Stimulated activated CD4-positive, alpha-beta T cell treated with anti-CD3 and anti-CD28 coated beads, TNF-alpha, amount 100 ng/mL, for 24 hours (primary cell): ENCODE measurements at places on chromosomes 11 and 22.

GRCh38 chr11:10485646-10486045, 30.6 kb downstream of the AMPD3 start:
- DNase-seq, result no peak

- DNase-seq, result no peak
These were observed 37.6 kb downstream of the RAB30 start for GRCh38 chr11:83033972-83034672.

- DNase-seq, result no peak
These were observed 6.2 kb upstream of the LRFN4 start for GRCh38 chr11:66850588-66851238.

DNA sequence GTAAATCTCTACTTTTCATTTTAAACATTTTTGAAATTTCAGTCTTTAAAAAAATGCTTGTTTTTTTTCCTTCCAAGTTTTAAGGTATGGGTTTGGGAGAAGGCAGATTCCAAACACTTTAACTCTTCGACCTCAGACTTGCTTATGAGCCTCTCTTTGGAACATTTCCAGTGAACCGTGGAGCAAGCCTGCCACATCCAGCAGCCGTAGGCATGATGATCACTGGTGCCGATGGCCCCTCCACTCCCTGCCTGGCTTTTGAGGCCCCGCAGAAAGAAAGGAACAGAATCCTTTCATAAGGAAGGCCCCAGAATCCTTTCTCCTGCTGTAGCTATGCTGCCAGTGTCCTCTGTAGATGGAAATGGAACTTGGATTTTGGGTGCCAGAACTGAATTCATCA, 50.7 kb downstream of the BMAL1 start:
- no peak for DNase-seq

GRCh38 chr11:133058501-133058900, 473.8 kb downstream of the OPCML start:
- no peak for DNase-seq

- no peak for DNase-seq
These were observed 181.3 kb upstream of the SEZ6L start for GRCh38 chr22:25987948-25988347.

GRCh38 chr11:112780351-112781087, 180.7 kb upstream of the NCAM1 start:
- DNase-seq, result no peak

DNA sequence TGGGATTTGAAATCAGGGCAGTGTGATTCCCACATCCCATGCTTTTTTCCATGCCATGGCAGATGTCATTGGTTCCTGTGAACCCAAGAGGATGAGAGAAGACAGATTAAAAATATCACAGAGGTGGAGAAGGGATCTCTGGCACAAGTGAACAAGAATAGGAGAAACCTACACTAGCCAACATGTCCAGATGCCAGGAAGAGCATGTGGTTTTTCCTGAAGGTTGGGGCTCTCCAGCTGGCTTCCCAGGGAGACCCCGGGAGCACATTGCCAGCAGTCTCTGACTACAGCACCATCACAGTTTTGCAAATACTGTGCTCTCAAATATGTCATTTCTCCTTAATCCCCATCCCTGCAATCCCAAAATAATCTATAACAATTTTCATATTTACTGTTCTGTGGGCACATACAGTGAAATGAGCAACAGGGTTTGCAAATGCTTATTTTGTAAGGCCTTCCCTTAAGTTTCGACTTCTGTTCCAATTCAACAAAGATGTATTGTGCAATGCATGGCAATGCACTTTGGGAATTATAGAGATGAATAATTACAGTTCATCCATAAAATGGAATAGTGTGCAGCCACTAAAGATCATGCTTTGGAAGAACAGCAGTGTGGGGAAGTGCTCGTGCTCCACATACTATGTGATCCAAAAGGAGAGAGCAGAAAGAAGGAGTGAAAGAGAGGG, 4.8 kb downstream of the ANKK1 start:
- DNase-seq, result no peak

- DNase-seq, result no peak
These were observed 22.4 kb downstream of the PANX1 start for GRCh38 chr11:94150704-94151685.

DNA sequence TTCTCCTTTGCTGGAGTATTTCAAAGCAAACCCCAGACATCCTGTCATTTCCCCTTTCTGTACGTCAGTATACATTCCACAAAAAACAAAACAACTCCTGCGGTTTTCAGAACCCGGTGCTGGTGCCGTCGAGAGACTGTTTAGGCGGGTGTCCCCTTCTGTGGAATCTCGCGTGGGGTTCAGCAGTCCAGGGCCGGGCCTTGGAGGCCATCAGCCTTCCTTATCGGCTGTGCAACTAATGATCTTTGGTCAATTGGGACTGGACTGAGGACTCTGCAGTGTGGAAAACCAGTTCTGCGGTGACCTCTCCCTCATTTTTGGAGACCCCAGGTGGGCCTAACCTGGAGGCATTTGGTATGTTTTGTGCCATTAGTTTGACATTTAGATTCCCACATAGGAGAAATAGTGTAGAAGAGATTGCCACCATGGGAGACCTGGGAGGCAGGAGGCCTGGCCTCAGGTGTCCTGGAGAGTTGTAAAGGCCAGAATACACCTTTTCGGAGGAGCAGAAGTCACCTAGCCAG, 84.4 kb downstream of the TBC1D22A start:
- DNase-seq, result no peak

DNA sequence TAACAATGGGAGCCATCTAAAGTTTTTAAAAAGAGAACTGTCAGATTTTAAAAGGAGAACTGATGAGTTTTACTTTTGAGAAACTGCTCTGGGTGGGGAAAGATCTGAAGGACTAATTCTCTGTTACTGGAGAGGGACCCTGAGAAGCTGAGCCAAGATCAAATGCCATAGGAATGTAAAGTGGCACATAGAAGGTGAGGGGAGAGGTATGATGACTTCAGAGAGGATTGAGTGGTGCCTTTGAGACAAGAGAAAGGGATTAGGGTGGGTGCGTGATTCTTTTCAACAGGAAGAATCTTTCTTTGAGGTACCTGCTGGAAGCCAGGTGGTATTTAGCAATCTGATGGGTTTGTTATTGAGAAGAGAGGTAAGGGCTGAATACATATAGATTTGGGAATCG, 9.0 kb downstream of the CRKL start:
- no peak for DNase-seq

- no peak for DNase-seq
These were observed 85.2 kb downstream of the PPP6R3 start for GRCh38 chr11:68545796-68546195.

DNA sequence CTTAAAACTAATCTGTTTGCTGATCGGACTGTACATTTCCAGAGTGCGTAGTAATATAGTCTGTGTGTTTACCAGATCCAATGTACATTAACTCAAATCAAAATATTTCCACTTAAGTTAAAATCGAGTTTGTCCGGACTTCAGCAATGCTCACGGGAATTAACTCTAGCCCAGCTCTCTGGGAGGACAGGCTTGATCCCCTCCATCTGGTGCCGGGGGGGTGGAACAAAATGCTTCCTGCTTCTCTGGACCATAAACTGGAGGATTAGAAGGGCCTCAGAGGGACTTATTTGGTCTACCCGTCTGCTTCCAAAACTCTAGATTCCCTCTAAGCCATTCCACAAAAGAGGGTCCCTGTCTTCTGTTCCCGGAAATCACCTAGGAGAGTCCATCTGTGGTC, 511.2 kb downstream of the BUD13 start:
- no peak for DNase-seq

- DNase-seq, result no peak
These were observed 129.3 kb upstream of the FGF3 start for GRCh38 chr11:69948256-69949141.

DNA sequence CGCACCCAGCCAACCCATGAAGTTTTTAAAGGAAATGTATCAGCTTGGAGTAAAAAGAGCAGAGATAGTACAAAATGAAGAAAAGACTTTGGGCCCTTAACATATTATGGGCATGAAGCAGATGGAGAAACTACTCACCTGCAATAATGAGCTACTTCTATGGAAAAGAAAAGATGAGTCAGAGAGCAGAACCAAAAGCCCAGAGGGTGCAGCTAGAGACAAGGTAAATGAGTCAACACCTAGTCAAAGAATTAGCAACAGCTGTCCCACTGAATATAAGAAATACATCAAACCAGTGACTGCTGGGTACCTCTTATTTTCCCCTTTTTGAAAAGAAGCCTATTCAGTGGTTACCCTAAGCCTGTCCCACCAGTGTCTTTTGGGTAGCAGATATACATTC, 61.8 kb downstream of the RPL27A start:
- no peak for DNase-seq

DNA sequence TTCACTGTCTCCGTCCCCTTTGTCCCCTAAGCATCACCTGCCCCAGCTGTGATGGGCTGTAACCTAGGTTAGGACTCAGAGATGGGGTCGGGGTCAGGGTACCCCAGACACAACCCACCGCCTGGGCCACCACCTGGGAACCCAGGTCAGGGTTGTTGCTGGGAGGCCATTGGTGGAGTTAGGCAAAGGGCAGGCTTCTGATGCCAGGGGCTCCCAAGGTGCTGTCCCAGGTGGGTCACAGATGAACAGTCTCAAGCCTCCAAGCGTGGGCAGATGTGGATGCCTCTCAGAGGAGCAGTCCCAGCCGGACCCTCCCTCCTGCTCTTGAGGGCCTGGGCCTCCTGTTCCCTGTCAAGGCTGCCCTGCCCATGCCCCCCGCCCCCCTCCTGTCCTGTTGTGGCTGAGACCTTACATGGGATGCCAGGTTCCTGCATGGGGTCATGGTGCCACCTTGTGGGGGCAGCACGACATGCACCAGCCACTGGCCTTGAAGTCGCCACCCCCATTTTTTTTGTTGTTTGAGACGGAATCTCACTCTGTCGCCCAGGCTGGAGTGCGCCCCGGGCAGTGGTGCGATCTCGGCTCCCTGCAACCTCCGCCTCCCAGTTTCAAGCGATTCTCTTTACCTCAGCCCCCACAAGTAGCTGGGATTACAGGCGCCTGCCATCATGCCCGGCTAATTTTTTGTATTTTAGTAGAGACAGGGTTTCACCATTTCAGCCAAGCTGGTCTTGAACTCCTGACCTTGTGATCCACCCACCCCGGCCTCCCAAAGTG, 12.1 kb downstream of the GATD1 start:
- DNase-seq, result peak; percentile 58

GRCh38 chr11:16911658-16912057, 102.6 kb downstream of the PLEKHA7 start:
- peak; percentile 7 for DNase-seq

- DNase-seq, result no peak
These were observed 121.7 kb downstream of the FEZ1 start for GRCh38 chr11:125374398-125374797.

DNA sequence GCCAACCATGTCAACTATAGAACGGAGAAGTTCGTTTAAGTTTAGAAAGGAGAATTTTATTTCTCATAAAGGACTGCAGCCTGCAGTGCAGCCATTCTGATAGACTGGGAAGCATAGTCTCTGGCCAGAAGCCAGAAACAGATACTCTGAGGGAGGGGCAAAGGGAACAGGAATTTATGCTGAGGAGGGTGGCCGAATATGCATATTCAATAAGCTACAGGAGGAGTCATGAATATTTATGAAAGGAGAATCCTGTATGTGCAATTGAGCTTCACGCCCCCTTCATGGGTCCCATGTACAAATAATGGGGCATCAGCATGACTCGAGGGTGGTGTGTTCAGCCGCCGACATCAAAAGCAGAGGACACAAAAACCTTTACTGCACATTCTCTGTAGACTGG, 199.9 kb downstream of the CWF19L2 start:
- no peak for DNase-seq

- DNase-seq, result no peak
These were observed 26.7 kb upstream of the PICK1 start for GRCh38 chr22:38030311-38031133.

GRCh38 chr11:86449993-86450629, 75.4 kb downstream of the CCDC81 start:
- no peak for DNase-seq

DNA sequence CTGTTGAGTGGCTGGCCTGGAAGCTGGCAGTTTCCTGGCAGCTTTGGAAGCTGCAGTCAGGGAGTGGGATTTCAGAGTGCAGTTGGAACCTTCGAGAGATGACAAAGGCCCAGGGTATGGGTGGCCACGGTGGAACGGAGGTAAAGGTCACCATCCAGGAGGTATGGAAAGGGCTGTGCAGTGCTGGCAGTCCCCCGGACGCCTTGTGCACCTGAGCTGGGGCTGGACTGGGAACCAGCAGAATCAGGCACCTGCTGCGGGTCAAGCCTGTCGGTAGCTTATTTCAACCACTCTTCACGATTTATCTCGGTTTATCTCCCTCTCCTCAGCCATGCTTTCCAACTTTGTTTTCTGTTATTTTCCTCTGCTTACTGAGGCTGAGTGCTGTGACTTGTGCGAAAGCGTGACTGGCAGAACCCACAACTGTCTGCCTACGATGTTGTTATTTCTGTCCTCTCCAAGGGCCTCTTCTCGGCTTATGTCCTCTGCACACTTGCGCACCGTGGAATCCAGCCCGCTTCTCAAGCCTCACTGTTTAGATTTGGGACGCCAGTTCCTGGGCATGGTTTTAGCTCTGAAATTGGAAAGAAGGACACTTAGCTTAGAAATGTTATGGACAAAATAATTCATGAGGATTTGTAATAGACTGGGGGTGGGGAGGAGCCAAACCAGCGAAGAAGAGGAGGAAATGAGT, 24.0 kb upstream of the ATXN10 start:
- no peak for DNase-seq

GRCh38 chr11:111246956-111247355, 1.4 kb downstream of the POU2AF2 start:
- no peak for DNase-seq

DNA sequence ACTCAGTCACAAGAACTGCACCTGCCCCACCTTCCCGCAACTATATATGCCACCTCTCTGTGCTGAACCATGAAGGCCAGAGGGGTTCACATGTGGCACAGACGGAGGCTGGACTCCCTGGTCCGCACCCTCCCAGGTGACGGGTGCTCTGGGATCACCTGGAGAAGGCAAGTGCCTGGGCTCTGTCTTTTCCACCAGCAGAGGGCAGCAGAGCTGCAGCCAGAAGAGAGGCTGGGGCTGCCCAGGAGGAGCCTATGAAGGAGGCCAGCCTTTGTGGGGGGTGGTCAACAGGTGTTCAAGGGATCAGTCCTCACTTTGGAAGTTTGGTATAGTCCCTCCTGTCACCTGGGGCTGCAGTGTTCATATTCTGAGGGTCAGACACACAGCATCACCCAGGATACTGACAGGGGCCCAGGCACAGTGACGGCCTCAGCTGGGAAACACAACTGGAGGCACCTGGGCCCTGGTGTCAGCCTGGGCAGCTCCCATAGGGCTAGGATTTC, 39.2 kb upstream of the IGLL5 start:
- DNase-seq, result peak; percentile 55

DNA sequence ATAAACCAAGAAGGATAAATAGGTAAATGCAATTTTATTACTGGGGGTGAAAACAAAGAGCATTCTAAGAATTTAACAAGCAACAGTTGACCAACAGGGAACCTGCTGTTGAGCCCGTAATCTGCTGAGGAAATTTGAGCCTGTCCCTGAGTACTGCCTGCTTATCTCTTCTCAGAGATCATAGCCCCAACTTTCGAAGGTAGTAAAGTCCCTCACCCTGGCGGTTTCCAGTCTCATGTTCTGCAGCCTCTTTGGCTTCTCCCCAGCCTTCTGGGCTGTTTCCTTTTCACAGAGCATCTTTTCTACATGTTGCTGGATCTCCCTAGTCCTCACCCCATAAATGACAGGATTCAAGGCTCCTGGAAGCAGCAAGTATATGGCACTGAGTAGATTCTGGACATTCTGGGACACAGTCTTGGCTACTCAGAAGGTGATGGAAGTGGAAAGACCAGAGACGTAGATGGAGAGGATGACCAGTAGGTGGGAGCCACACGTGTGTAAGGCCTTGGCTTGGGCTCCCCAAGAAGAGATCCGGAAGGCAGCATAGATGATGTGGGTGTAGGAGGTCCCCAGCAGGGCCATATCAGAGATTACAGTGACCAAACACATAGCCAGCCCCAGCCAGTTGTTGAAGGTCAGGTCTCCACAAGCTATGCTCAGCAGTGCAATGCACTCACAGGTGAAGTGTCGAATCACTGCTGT, 51.6 kb downstream of the RRM1 start:
- no peak for DNase-seq
